ENCODE measurements at places on chromosomes 5 and 9.
A peak's percentile ranks its signal among the peaks of the same experiment; 100 is the strongest.

- no peak for DNase-seq
These were observed 37.6 kb downstream of the ROPN1L start for GRCh38 chr5:10479154-10479721.

DNA sequence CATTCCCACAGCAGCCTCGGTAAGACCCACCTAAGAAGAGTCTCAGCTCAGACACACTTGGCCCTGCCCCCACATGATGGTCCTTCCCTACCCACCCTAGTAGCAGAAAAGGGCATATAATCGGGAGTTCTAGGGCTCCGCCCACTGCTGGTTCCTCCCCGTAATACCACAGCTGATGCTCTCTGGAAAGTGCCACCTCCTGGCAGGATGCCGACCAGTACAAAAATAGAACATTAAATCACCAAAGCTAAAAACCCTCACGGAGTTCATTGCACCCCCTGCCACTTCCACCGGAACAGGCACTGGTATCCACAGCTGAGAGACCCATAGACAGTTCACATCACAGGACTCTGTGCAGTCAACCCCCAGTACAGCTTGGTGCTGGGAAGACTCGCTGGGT is 271.3 kb downstream of the KIAA0825 start:
- DNase-seq, result no peak

- no peak for DNase-seq
These were observed 95.8 kb upstream of the ANKRD55 start for GRCh38 chr5:56328753-56329560.

- no peak for DNase-seq
These were observed 13.7 kb upstream of the PRELID2 start for GRCh38 chr5:145848854-145849253.

GRCh38 chr9:86368871-86369521 is 14.8 kb upstream of the TUT7 start:
- no peak for DNase-seq

DNA sequence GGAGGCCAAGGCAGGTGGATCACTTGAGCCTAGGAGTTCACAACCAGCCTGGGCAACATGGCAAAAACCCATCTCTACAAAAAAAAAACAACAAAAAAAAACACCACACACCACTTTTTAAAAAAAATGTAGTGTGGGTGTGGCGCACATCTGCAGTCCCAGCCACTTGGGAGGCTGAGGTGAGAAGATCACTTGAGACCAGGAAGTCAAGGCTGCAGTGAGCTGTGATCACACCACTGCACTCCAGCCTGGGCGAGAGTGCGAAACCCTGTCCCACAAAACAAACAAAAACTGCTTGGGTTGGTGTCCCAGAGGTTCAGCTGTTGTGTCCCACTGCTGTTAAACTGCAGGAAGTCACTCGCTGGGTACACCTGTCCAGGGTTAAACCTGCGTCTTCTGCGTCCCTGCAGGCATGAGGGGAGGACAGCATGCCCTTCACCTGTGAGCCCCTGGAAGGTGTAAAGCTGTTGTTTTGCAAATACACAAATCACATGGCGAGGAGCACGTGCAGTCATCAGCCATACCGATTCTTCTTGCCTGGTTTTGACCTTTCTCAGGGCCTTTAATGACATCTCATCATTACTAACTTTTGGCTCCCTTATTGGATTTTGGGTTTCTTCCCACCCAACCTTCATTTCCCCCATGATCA is 29.3 kb upstream of the CLPTM1L start:
- no peak for DNase-seq

DNA sequence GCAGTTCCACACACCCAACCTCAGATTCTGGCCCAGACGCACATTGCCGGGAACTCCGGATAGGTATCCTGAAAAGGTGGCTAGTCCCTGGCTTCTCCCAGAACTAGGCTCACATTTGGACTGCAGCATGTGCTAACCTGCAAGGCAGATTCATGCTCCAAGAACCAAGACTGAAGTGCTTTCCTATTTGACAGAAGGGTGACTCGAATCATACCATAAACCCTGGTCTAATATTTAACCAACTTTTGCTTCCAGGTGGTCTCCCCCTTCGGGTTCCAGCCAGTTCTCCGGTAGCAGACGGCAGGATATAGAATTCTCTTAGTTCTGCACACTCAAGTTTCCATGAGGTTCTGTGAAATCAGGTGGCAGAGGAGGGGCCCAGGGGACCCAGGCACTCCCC is 7.6 kb downstream of the PTGES start:
- DNase-seq, result no peak

GRCh38 chr5:54799645-54800044 is 185.7 kb downstream of the ESM1 start:
- DNase-seq, result no peak

DNA sequence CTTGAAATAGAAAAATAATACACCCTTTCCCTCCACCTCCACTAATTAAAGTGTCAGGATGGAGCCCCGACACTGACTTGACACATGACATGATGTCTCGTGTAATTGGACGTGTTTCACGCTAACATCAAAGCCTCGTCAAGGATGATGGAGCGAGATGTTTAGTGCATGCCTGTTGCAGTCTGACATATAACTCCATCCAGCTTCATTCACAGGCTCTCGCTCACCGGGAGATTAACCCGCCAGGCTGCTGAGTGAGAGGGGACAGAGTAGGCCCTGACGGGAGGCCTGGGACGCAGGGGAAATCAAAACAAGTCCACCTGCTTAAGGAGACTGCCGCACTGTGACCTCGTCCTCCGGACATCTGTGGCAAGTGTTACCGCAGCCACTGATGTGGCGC is 263.5 kb downstream of the SLIT3 start:
- DNase-seq, result no peak

- DNase-seq, result no peak
These were observed 277.6 kb upstream of the ADAMTS16 start for GRCh38 chr5:4862500-4862899.

- no peak for DNase-seq
These were observed 144.3 kb downstream of the MACIR start for GRCh38 chr5:103402851-103403250.

DNA sequence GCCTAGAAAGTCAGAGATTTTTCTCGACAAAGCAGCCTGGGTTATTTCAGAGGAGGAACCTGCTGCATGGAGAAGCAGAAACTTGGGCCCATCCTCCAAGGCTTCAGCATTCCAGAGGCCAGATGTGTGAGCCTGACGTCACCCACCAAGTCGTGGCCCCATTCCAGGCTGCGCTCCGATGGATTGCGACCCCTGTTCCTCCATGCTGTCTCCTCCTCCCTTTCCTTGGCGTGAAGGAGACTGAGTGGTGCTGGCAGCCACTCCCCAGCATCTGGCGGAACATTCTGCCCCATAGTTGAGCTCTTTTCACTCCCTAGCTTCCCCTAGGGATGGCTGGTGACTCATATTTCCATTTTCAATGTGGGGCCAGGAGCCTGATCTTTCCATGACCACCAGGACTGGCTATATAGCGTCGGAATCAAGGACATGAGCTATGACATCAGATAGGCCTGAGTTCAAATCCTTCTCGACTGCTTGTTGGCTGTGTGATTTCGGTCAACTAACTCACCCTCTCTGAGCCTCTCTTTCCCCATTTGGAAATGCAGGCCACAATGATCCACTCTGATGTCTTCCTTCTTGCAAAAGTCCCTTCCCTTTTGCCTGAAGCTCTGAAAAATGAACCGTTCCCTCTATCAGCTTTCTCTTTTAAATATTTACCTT is 24.5 kb upstream of the DUSP1 start:
- peak; percentile 97 for DNase-seq

DNA sequence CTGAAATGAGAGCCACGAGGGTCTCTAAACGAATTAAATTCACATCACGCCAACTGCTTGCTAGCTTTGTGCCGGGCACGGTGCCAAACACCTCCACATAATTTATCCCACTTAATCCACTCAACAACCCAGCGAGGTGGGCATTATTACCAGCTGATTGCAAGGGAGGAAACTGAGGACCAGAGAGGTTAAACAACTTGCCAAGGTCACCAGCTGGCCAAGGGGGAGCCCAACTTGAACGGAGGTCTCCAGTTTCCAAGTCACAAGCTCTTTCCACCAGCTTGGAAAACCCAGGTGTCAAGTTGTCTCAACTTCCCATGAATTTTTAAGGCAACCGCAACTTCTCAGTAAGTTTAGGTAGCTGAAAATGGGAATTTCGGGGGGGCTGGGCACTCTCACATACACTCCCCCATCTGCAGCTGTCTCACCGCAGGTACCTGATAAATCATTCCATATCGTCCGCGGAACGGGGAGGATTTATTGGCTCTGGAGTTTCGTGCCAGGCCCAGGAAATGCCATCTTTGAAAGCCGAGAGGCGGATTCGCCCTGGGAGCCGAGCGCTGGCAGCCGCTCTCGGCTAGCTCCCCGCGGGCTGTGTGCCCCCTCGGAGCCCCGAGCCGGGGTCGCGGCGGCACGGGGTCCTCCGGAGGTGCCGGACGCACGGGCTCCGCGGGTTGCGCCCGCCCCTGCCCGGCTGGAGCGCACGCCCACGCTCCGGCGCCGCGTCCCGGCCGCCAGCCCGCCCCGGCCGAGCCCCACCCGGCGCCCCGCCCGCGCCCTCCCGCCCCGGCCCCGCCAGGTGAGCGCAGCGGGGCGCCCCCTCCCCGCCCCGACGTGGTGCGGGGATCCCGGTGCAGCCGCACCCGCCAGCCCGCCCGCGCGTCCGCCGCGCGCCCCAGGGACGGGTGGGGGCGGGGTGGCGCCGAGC is 617 bp downstream of the PTPN3 start:
- DNase-seq, result peak; percentile 63

DNA sequence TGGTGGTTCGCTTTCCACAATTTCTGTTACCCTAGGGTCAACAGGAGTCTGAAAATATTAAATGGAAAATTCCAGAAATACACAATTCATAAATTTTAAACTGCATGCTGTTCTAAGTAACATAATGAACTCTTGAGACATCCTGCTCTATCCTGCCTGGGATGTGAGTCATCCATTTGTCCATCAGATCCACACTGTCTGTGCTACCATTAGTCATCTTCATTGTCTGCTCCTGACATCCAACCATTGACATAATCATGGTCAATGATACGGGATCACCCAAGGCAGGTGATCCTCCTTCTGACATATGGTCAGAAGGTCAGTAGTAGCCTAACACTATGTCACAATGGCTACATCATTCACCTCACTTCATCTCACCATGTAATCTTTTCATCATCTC is 276.7 kb upstream of the KIF2A start:
- no peak for DNase-seq

DNA sequence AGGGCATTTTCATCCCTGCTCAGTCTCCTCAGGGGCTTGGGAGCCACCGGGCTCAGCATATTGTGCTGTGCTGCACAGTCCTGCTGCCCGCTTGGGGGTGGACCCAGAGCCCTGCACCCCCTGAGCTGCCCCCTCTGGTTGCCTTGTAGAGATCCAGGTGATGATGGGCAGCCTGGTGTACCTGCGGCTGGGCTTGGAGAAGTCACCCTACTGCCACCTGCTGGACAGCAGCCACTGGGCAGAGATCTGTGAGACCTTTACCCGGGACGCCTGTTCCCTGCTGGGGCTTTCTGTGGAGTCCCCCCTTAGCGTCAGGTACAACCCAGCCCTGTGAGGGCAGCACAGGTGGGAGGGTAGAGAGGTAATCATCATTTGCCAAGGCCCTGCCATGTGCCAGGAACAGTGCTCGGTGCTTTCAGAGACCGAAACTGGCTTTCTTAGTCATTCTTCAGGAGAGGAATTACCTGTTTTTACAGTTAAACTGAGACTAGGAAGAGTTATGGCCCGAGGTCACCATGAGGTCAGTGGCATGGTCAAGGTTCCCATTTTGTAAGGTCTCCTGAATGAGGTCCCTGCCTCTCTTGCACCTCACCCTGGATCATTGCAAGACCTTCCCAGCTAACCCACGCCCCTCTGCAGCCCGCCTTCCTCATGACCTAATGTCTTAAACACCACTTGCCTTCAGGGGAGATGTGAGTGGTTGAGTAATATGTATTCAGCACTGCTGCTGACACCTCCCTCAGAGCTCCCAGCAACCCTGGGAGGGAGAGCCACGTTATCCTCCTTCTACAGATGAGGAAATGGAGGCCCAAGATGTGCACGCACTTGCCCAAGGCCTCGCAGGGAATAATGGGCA is 7.5 kb downstream of the NHP2 start:
- DNase-seq, result peak; percentile 62

DNA sequence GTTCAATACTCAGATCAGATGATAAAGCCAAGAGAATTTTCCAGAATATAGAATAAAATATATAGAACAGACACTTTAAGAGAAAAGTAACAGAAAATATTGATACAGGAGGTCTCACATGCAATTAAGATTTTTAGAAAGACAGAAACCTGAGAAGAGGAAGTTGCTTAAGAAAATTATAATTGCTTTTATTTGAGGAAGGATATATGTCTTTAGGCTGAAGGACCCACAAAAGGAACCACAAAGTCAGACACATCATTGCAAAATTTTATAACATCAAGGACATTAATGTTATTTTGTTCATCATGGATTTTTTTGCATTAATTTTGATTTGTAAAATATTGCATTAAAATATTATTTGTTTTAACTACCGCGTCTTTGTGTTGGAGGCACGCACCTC is 141.5 kb downstream of the FSTL4 start:
- no peak for DNase-seq

- DNase-seq, result no peak
These were observed 74.6 kb downstream of the LRRC70 start for GRCh38 chr5:62653001-62653863.

GRCh38 chr5:154275566-154275965 is 85.0 kb downstream of the GALNT10 start:
- DNase-seq, result peak; percentile 22

DNA sequence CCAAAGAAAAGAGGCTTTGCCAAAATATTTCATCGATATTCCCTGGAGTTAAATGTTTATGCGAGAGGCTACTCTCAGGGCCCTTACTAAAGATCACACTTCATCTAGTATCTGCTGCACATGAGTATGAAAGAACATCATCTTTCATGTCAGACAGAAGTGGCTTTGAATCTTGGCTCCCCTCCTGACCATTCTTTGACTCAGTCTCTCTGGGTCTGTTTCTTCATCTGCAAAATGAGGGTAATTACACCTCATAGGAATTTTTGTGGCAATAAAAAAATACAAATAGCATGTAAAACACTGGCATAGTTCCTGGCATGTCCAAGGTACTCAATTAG is 58.1 kb downstream of the SLIT3 start:
- DNase-seq, result no peak

All from right forelimb (tissue), 1 donor.